ENCODE measurements at places on chromosomes 2 and 18. TPM values are rescaled to one million over a fixed set of nuclear protein-coding genes. Genes with fewer than 3 reads are reported as not detected.

Gene TFCP2L1
- 0.04 TPM for total RNA-seq

Gene WNT10A
- not detected for total RNA-seq

Gene CDH2
- total RNA-seq: 37.7 TPM

Gene OTOF
- not detected for total RNA-seq

Gene SLC1A4
- total RNA-seq: 70.8 TPM

Gene NXPH2
- total RNA-seq: not detected

Gene CROCC2
- not detected for total RNA-seq

Gene SLC23A3
- total RNA-seq: 0.42 TPM

Gene NR4A2
- total RNA-seq: 7.6 TPM

Gene ECEL1
- not detected for total RNA-seq

Gene FHL2
- 56.7 TPM for total RNA-seq

Gene OR6B2
- not detected for total RNA-seq

Gene RPRM
- 0.75 TPM for total RNA-seq

Gene RAX
- not detected for total RNA-seq

Gene UGT1A1
- total RNA-seq: not detected

Gene DCTN1
- 83.3 TPM for total RNA-seq

Gene CHRNG
- not detected for total RNA-seq

Gene APLF
- total RNA-seq: 0.69 TPM

Gene RASGRP3
- total RNA-seq: 0.45 TPM

Gene CDCA7
- 33.2 TPM for total RNA-seq

Gene SPP2
- not detected for total RNA-seq

Gene CACNB4
- 0.11 TPM for total RNA-seq

Gene ERFE
- total RNA-seq: 14.8 TPM

Gene SERPINB11
- total RNA-seq: not detected

Gene TM4SF20
- total RNA-seq: not detected

Gene NAT8
- not detected for total RNA-seq

Gene MOGAT1
- total RNA-seq: not detected

Gene PSTPIP2
- total RNA-seq: not detected
